ENCODE measurements at places on chromosomes 5 and 9. TPM values are rescaled to one million over a fixed set of nuclear protein-coding genes. Genes with fewer than 3 reads are reported as not detected.

The WWC1 gene
- 1.9 TPM for total RNA-seq

The SLU7 gene
- 42.0 TPM for total RNA-seq

The PALM2AKAP2 gene
- total RNA-seq: not detected

The DCAF12 gene
- total RNA-seq: 43.9 TPM

The WHRN gene
- total RNA-seq: 9.6 TPM

The PCDHGB1 gene
- total RNA-seq: not detected

The HCN1 gene
- not detected for total RNA-seq

The HAND1 gene
- total RNA-seq: not detected

The MCTP1 gene
- total RNA-seq: 0.13 TPM

The PTGS1 gene
- not detected for total RNA-seq

The PCAT7 gene
- total RNA-seq: not detected

The CDHR2 gene
- total RNA-seq: 0.50 TPM

The SNCB gene
- not detected for total RNA-seq

The ALDH7A1 gene
- total RNA-seq: 6.8 TPM

The C7 gene
- total RNA-seq: not detected

The IFNK gene
- total RNA-seq: not detected

The PTGR1 gene
- total RNA-seq: 0.94 TPM

The ANKRD20A1 gene
- not detected for total RNA-seq

The WDR38 gene
- not detected for total RNA-seq

The CER1 gene
- total RNA-seq: not detected

The SLC36A3 gene
- not detected for total RNA-seq

The ACOT12 gene
- total RNA-seq: not detected

The TMC1 gene
- not detected for total RNA-seq

The GLDC gene
- 3.1 TPM for total RNA-seq

The FAM200C gene
- 1.0 TPM for total RNA-seq

The NREP gene
- total RNA-seq: 7.7 TPM

The IFNA4 gene
- total RNA-seq: not detected

The WNK2 gene
- 0.55 TPM for total RNA-seq

The OR13F1 gene
- total RNA-seq: not detected

The FOXD1 gene
- total RNA-seq: 0.46 TPM

The C6 gene
- not detected for total RNA-seq

The MED27 gene
- 33.0 TPM for total RNA-seq

The ANGPTL2 gene
- not detected for total RNA-seq

The NME5 gene
- not detected for total RNA-seq

The TPM2 gene
- total RNA-seq: 3.7 TPM

The SLC1A3 gene
- total RNA-seq: not detected

The PCDHB14 gene
- not detected for total RNA-seq

Data from activated CD8-positive, alpha-beta memory T cell treated with anti-CD3 and anti-CD28 coated beads for 36 hours (primary cell).